ENCODE measurements at places on chromosomes 2 and 18.

DNA sequence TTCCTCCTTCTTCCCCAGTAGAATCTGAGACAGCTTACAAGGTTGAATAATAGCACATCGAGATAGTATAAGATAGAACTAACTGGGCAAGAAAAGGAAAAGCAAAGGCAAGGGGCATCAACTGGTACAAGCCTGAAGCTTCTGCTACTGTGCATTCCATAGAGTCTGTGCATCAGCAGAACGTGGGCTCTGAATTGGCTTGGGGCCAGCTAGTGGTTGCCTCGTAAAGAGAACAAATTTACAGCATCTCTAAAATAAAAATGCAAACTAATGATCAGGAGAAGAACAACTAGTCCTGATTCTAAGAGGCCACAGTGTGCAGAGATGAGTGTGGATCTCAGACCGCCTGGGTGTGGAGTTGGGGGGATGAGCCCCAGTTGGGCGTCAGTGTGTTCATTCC lies 36.6 kb downstream of the UPP2 start:
- DNase-seq: no peak

DNA sequence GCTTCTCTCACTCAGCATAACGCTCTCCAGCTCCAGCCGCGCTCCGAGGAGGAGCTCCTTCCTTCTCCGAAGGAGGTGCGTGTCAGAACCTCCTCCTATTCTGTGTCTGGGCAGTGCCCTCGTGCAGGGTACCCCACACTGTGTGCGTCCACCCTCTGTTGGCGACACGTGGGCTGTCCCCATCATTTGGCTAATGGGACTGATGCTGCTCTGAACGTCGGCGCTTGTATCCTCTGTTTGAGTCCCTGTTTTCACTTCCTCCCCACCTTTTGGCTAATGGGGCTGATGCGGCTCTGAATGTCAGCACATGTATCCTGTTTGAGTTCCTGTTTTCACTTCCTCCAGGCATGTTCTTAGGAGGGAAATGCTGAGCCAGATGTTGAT lies 22.2 kb downstream of the KCNG2 start:
- no peak for DNase-seq

GRCh38 chr2:239012936-239013677 lies 165.2 kb downstream of the TWIST2 start:
- no peak for DNase-seq

DNA sequence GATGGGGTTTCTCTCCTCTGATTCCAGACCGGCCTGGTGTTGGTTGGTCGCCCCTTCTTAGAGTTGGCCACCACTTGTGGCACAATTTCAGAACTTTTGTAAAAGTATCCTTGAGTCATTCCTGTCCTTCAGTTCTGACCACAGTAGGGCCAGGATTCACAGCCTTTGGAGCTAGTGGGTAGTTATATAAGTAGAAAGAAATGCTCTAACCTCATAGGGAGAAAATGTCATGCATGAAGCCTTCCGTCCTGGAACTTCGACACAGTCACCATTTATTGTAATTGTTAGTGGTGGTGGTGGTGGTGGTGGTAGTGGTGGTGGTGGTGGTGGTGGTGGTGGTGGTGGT lies 65.4 kb downstream of the EPAS1 start:
- DNase-seq: no peak

- no peak for DNase-seq
Observed at GRCh38 chr18:2302628-2303516, 268.4 kb downstream of the METTL4 start.

GRCh38 chr2:143877876-143878530 lies 641.9 kb downstream of the ZEB2 start:
- no peak for DNase-seq

GRCh38 chr2:68469935-68470334 lies 2.5 kb downstream of the APLF start:
- no peak for DNase-seq

- DNase-seq: no peak
Observed at GRCh38 chr2:44715671-44716081, 225.8 kb upstream of the SIX3 start.

DNA sequence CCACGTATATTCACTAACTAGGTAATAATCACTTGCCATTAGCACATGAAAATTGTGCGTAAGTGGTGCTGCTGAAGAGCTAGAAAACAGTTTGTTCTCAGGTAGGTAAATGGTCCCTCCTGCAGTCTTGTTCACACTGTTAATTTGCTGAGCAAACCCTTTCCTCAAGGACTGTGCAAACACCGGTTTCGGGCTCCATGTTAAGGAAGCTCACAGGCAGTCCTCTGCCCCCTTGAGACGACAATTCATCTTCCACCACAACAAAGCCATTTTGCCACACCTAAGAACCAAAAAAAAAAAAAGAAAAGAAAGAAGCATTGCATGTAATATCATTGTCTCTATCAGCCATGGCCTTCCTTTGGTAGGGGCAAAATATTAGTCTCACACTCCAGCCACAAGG lies 193.9 kb downstream of the BCL11A start:
- DNase-seq: no peak

GRCh38 chr2:37780387-37780676 lies 108.9 kb upstream of the CDC42EP3 start:
- no peak for DNase-seq

- no peak for DNase-seq
Observed at GRCh38 chr2:150787353-150788093, 300.1 kb upstream of the RND3 start.

Measured in esophagus squamous epithelium (tissue), 5 donors.